ENCODE measurements at places on chromosomes 2 and 18.
A peak's percentile ranks its signal among the peaks of the same experiment; 100 is the strongest.

DNA sequence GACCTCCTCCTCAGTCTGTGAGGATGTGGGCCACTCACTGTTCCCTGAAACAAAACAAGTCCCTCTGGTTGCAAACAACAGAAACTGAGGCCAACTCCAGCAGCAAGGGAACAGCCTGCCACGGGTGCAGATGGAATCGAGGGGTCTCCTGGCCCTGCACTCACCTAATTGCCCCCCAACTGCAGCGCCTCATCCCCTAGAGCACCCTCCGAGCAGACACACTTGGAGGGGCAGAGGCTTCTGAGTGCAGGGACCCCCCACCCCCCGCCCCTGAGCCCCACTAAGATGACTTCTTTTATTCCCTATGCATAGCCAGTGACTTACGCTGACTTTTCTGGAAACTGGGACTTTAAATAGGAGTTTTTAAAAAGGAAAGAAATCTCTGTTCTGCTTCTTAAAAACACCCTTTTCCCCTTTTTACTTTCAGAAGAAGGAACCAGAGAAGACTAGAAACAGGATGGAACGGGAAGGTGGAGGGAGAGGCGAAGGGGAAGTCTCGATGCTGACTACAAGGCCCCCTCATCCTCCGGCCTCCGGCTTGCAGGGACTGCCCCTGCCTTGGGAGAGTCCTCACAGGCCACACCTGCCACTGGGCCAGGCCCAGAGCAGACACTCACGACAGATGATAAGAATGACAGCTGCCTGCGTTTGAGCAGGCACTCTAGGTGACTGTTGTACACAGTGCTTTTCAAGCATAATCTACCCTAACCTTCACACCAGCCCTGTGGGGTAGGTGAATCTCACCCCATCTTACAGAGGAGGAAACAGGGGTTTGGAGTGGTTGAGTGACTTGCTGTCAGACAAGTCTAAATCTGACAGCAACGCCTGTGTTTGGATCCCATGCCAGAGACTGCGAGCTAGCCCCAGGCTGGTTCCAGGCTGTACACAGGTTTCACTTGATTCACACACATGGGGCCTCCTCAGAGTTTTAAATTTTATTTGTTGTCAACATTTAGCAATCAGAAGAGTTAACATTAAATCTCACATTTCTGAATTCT, 28.2 kb upstream of the BIN1 start:
- DNase-seq: no peak

DNA sequence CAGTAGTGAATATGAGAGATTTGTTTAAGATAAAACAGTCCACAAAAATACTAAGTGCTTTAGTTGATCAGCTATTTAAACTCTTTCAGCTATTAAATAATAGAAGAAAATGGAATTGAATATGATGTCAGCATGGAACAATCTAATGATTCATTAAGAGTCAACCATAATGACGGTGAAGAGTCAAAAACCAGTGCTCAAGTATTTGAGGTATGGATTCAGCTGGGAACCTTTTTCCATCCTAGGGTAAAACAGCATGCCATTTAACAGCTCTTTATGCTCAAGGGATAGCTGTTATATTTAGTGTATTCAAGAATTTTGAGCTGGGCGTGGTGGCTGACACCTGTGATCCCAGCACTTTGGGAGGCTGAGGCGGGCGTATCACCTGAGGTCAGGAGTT, 29.7 kb downstream of the CARF start:
- DNase-seq: no peak

DNA sequence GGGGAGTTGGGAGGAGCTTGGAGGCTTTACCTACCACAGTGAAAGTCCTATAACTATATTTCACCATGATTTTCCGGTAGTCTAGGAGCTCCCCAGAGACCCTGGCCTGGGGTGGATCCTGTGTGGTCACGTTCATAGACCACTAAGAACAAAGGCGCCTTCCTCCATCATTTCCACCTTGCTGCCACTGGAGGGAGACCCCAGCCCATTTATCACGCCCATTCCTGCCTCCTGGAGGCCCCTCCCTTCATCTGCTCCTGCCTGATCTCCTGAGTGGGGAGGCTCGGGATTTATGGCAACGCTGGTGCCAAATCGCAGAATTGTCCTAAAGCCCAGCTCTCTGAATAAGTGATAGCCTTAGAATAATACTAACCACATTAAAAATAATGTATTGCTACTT, 507.6 kb upstream of the SPHKAP start:
- peak; percentile 43 for DNase-seq

GRCh38 chr18:24710474-24710873, 250.0 kb downstream of the HRH4 start:
- no peak for DNase-seq

DNA sequence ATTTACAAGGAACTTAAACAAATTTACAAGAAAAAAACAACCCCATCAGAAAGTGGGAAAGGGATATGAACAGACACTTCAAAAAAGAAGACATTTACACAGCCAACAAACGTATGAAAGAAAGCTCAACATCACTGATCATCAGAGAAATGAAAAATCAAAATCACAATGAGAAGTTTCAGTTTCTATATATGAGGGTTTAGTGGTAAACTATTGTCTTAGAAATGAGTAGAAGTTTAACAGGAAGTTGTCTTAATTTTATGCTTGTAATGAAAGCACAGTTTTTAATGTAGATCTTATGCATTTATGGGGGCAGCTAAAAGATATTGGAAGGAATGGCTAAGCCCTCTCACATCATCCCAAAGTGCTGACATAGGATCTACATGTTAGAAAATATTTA, 325.4 kb downstream of the ERBB4 start:
- DNase-seq: no peak

DNA sequence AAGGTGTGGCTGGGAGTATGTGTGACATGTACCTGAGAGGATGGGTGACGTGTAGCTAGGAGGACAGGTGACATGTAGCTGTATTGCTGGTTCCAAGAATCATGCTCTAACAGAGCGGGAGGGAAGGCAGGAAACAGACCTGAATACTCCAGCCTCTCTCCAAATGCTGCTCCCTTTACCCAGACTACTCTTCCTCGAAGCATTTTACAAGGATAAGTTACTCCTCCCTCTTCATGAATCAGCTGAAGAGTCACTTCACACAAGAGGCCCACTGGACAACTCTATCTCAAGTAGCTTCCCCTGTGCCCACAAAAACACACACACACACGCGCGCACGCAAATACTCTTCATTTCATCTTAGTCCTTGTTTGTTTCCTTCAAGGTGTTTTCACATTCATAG, 52.6 kb upstream of the KIDINS220 start:
- DNase-seq: no peak

DNA sequence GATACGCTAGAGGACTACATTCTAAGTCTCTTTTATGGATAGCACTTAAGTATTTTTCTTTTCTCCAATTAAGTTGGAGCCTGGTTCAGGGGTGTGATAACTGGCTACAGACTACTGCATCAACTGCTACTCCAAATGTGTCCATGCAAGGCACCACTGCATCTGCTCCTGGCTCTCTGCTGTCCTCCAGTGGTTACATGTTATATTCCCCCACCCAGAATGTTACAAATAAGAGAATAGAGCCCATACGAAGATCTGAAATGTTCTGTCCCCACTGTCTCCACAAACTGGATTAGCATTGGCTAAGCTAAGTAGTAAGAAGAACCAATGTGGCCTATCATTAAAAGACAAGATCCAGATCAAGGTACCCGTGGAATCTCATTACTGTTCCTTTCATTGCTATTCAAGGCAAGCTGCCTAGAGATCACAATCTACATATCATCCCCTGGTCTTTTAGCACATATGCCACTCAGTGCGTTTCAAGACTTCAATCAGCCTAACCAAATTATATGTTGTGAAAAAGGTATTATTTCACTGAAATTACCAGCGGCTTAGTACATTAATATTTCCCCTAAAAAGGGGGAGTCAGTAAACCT, 308.3 kb upstream of the SLC8A1 start:
- DNase-seq: no peak

GRCh38 chr2:71746946-71747501, 293.7 kb downstream of the DYSF start:
- DNase-seq: no peak

- DNase-seq: no peak
These were observed 5.6 kb downstream of the PDCD1 start for GRCh38 chr2:241852981-241853631.

GRCh38 chr2:55097082-55097460, 46.8 kb upstream of the RTN4 start:
- no peak for DNase-seq

DNA sequence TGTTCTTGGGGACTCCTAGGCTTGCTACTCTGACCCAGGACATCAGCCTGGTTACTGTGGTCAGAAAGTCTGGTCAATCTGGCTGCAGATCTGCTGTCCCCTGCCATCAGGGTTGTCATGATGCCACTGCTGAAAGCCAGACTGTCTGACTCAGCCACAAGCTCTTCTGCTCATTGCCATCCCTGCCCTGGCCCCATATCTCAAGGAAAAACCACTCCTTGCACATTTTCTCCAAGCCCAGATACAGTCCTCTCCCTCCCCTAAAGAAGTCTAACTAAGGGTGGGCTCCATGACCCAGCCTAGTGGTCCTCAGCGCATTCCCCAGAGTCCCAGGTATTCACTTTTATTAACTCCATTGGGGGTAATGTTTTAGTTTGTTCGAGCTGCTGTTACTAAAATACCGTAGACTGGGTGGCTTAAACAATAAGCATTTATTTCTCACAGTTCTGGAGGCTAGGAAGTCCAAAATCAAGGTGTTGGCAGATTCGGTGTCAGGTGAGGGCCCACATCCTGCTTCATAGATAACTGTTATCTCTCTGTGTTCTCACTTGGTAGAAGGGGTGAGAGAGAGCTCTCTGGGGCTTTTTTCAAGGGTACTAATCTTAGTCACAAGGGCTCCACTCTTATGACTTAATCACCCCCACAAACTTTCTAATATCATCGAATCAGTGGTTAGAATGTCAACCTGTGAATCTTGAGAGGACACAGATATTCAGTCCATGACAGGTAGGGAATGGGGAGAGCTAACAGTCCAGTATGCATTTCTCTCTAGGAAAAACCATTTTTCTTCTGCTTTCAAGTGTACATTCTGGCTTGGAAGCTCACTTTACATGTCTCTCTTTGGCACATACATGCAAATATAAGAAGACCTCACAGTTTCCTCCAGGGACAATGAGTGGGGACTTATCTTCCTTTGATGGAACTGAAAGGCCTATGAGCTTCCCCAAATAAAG, 94.8 kb upstream of the CXCR4 start:
- no peak for DNase-seq

- no peak for DNase-seq
These were observed 104.9 kb upstream of the UPP2 start for GRCh38 chr2:157996799-157997198.

GRCh38 chr18:11119959-11120587, 29.3 kb downstream of the PIEZO2 start:
- DNase-seq: no peak

- no peak for DNase-seq
These were observed 146.4 kb downstream of the CCDC102B start for GRCh38 chr18:68944330-68944729.

- no peak for DNase-seq
These were observed 71.7 kb upstream of the ALPP start for GRCh38 chr2:232306741-232307305.

DNA sequence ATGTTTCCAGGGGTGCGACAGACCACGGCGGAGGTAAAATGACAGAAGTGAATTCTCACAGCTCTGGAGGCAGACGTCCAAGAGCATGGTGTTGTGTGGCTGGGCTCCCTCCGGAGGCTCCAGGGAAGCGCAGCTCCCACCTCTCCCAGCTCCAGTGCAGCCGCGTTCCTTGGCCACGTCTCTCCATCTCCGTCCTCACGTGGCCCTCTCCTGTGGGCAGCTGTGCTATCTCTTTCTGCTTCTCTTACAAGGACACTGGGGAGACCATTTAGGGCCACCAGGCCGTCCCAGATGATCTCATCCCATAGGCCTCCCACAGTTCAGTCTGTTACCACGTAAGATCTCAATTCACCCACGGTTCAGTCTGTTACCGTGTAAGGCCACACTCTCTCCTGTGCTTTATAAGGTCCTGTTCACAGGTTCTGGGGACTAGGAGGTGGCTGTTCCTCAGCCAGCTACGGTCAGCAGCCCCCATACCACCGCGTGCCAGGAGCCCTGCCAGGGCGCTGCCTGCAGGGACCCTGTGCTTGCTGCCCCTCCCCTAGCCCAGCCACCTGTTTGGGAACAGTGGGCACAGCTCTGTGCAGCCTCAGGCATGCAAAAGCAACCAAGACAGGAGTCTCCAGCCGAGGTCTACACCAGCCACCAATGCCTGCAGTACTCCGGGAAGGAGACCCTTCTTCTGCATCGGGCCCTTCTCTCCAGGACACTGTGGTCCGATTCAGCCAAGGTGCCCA, 2.9 kb upstream of the MAB21L4 start:
- DNase-seq: no peak

- no peak for DNase-seq
These were observed 136.2 kb upstream of the KCNH7 start for GRCh38 chr2:162974771-162975170.

DNA sequence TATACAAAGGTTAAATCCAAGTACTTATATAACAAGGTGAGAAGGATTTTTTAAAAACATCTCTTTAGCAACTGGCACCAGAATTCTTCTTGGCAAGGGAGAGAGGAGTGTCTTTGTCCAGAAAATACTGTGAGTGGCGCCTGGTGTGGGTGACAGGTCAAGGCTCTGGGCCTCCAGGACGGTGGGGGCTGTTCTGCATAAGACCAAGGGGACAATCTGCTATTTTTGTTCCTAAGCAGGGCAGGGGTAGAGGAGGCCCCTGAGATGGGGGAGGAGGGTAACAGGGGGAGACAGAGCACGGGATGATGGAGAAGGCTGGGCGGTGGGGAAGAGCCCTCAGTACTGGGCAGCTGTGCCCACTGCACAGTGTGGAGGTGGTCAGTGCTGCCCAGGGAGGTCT, 51.6 kb upstream of the TAF1B start:
- DNase-seq: no peak

DNA sequence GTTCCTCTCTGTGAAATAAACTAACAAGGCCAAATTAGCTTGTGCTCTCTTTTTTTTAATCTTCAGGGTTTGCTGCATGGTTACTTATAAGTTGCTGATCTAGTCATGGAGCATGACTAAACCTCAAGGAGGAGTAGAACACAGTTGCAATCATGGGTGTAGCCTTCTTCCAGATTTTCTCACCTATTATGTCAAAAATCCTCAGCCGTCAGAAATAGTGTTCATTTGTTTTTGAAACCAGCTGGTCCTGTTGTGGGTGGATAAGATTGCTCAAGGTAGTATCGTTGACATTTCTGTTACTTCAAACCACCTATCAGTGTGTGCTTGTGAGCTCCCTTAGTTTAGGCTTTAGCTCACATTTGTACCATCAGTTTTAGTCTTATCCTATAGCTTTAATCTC, 11.2 kb downstream of the RELCH start:
- no peak for DNase-seq

DNA sequence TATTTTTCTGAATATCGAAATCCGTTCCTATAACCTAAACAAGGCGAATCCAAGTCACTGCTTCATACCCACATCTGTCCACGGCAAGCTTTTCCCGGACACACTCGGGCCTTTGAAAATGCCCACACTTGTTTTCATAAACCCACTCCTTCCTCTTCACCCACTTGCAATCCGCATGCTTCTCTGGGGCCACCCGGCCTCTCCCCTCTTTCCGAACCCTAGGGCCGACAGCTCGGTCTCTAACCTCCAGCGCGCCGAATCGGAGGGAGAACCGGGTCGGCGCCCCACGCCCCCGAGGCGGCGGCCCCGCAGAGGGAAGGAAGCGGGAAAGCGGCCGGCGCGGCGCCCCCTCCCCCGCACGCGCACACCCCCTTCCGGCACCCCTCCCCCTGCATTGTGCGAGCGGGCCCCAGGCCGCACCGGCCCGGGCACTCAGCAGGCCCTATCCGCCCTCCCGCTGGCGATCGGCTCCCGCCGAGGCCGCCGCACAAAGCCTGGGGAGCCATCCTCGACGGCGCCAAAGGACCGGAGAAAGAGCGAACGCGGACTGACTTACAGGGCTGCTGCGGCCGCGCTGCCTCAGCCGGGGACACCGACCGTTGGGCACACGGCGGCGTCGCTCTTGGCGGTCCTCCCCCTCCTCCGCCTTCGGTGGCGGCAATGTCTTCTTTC, 467 bp downstream of the PUM2 start:
- DNase-seq: peak; percentile 23

Data from SHP77 (cell line).